ENCODE measurements at places on chromosomes 16 and 17.

GRCh38 chr16:85360323-85361277 is 248.3 kb upstream of the CIBAR2 start:
- no peak for DNase-seq

DNA sequence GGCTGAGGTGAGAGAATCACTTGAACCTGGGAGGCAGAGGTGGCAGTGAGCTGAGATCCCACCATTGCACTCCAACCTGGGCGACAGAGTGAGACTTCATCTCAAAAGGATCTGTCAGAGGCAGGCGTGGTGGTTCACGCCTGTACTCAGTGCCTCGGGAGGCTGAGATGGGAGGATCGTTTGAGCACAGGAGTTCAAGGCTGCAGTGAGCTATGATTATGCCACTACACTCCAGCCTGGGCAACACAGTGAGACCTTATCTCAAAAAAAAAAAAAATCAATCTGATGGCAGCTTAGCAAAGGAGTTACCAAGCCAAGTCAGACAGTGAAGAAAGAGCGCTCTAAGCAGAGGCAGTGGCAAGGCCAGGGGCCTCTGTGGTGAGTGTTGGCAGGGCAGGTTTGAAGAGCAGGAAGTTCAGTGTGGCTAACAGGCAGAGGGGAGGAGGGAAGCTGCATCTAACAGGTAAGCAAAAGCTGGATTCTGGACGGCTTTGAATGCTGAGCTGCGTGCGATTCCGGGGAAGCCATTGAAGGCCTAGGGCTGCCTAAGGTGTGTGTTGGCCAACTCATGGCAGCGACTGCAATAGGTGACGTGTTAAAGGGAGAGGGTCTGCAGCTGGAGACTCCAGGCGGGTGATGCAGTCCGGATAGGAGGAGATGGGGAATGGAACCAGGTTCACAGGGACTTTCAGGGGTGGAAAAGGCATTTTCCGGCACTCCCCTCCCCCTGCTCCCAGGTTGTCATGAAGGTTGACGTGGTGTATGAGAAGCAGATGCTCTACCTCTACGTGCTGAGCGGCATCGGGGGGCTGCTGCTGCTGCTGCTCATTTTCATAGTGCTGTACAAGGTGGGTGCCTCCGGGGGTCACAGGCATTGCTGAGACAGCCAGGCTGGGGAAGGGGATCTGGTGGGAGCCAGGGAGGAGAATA is 7.0 kb downstream of the ZNF768 start:
- DNase-seq, result no peak

GRCh38 chr16:60636117-60636516 is 1400.1 kb downstream of the CDH8 start:
- DNase-seq, result no peak

DNA sequence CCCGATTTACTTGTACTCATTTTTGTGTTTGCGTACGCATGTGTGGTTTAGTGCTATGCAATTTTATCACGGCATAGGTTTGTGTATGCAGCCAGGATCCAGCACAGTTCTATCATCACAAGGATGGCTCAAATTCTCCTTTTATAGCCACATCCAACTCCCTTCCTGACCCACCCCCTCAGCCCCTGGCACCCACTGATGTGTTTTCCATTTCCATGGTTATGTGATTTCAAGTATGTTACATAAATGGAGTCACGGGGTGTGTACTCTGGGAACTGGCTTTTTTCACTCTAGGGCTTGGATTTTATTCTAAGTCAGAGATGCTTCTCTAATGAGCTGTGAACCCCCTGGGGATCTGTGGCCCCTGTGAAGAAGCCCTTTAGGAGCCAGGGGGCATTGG is 16.8 kb downstream of the IL4R start:
- DNase-seq, result no peak

DNA sequence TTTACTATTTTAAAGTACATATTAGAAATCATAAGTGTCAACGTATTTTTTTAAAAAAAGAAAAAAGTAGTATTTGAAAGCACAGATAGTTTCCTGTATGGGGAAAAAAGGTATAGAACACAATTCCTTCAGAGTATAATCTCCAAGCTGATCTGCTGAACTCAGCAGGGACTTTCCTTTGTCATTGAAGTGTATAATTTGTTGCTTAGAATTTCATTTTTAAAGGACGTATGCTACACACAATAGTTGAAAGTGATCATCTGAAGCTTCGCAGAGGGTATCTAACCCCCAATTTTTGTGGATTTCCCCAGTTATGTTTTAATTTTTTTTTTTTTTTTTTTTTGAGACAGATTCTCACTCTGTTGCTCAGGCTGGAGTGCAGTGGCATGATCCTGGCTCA is 20.2 kb upstream of the MAPT start:
- no peak for DNase-seq

- DNase-seq, result no peak
These were observed 10.4 kb downstream of the TAF1C start for GRCh38 chr16:84176192-84177053.

DNA sequence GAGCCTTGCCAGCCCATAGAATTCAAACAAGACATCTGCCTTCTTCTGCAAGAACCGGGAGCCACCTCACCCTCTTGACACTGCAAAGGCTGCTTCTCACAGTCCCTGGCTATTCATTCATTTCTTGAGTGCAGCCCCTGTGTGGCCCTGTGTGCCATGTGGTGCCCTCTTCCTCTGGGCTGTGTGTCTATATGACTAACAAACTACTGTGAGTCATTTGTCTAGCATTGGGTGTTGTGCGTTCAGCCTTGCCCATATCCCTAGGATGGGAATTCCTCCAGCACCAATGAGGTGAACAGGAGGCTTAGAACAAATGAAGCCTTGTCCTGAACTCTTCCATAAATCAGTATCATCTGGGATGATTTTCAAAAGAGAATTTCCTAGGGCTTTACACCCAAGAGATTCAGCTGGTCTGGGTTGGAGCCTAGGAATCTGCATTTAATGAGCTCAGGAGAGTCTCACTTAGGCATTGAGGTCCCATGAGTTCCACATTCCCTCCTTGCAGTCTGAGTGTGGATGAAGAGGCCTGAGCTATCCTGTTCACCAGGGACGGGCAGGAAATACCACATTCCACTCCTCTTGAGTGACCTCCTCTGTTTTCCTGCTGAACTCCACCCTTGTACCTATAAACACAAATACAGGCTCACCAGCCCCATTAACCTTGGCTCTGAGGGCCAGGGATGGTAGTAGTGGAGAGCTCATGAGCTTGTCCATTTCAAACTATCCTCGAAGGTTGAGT is 308.7 kb upstream of the N4BP1 start:
- peak; percentile 34 for DNase-seq

DNA sequence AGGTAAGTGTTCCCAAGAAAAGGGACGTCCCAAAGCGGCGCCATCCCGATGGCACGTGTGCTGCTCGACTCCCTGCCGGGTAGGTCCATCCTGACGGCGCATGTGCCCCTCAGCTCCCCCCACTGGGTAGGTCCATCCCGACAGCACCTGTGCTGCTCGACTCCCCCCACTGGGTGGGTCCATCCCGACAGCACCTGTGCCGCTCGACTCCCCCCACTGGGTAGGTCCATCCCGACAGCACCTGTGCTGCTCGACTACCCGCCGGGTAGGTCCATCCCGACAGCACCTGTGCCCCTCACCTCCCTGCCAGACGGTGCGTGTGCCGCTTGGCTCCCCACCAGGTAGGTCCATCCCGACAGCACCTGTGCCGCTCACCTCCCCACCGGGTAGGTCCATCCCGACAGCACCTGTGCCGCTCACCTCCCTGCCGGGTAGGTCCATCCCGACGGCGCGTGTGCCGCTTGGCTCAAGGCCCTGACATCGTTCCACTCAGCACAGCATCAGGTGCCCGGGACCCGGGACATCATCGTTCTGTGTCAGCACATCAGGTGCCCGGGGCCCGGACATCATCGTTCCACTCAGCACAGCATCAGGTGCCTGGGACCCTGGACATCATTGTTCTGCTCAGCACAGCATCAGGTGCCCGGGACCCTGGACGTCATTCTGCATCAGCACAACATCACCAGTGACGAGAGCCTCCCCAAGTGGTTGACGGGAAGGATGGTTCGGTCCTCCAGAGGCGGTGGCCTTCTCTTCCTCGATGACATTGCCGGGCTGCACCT is 5.7 kb upstream of the FN3K start:
- DNase-seq, result no peak
